Caki2 (cell line): ENCODE measurements at places on chromosomes 1 and 21. TPM values are rescaled to one million over a fixed set of nuclear protein-coding genes. Genes with fewer than 3 reads are reported as not detected.

The UBIAD1 gene
- 4.0 and 8.5 TPM in 2 replicates for total RNA-seq

The ZNF684 gene
- total RNA-seq: 1.8 and 3.0 TPM in 2 replicates

The PLEKHA6 gene
- 20.8 and 36.3 TPM in 2 replicates for total RNA-seq

The MAP3K21 gene
- total RNA-seq: 4.9 and 6.6 TPM in 2 replicates

The DR1 gene
- 32.3 and 48.9 TPM in 2 replicates for total RNA-seq

The CTSK gene
- not detected in 2 replicates for total RNA-seq

The SPATA21 gene
- total RNA-seq: not detected in 2 replicates

The ANGPTL7 gene
- total RNA-seq: not detected in 2 replicates

The FCRLA gene
- not detected in 2 replicates for total RNA-seq

The PYHIN1 gene
- not detected in 2 replicates for total RNA-seq

The EPHA2 gene
- 64.0 and 81.3 TPM in 2 replicates for total RNA-seq

The CD53 gene
- total RNA-seq: not detected in 2 replicates

The PAQR6 gene
- not detected in 2 replicates for total RNA-seq

The AURKAIP1 gene
- total RNA-seq: 130 and 178 TPM in 2 replicates

The ACTN2 gene
- total RNA-seq: 0.71 and 4.8 TPM in 2 replicates

The IQGAP3 gene
- total RNA-seq: 34.8 and 47.1 TPM in 2 replicates

The RNU1-2 gene
- not detected in 2 replicates for total RNA-seq

The FCRL2 gene
- total RNA-seq: not detected in 2 replicates

The PRAMEF2 gene
- total RNA-seq: not detected in 2 replicates

The NPR1 gene
- 0.41 TPM in 1 of 2 replicates, not detected in the other for total RNA-seq

The CFHR3 gene
- not detected in 2 replicates for total RNA-seq

The SWT1 gene
- 0.75 and 2.3 TPM in 2 replicates for total RNA-seq

The CHIA gene
- not detected in 2 replicates for total RNA-seq

The FOXD2 gene
- 1.6 TPM in 2 replicates for total RNA-seq

The VHLL gene
- not detected in 2 replicates for total RNA-seq

The C1orf94 gene
- not detected in 2 replicates for total RNA-seq

The KRTAP11-1 gene
- total RNA-seq: not detected in 2 replicates

The OR4F16 gene
- not detected in 2 replicates for total RNA-seq

The WDTC1 gene
- 7.0 and 11.6 TPM in 2 replicates for total RNA-seq

The CFHR1 gene
- 1.0 TPM in 1 of 2 replicates, not detected in the other for total RNA-seq

The PODN gene
- not detected in 2 replicates for total RNA-seq

The FCRL4 gene
- total RNA-seq: not detected in 2 replicates
